ENCODE measurements at places on chromosomes 1 and 21. TPM values are rescaled to one million over a fixed set of nuclear protein-coding genes. Genes with fewer than 3 reads are reported as not detected.

Gene PCAT6
- 0.51 TPM for total RNA-seq

Gene CSF1
- total RNA-seq, result 29.0 TPM

Gene HMCN1
- total RNA-seq, result 12.3 TPM

Gene FHAD1
- 0.66 TPM for total RNA-seq

Gene CHTOP
- 34.0 TPM for total RNA-seq

Gene SLAMF9
- total RNA-seq, result not detected

Gene OLFML3
- total RNA-seq, result 68.0 TPM

Gene COL8A2
- total RNA-seq, result 18.5 TPM

Gene NUP210L
- 0.17 TPM for total RNA-seq

Gene NPHS2
- not detected for total RNA-seq

Gene LORICRIN
- total RNA-seq, result not detected

Gene OR2T11
- total RNA-seq, result not detected

- no peaks in the 10 kb centered on the region for H3K27me3 ChIP-seq
- peak overlapping the region; percentile 36 for H3K27ac ChIP-seq
- peak; percentile 96 for DNase-seq
- H3K4me1 ChIP-seq, result no peaks in the 10 kb centered on the region
- H3K4me3 ChIP-seq, result no peak overlapping the region
- H3K36me3 ChIP-seq, result no peaks in the 10 kb centered on the region
Observed at GRCh38 chr1:78303620-78304019, 187.2 kb upstream of the PTGFR start.

GRCh38 chr1:237864338-237865244 lies 26.1 kb downstream of the ZP4 start:
- no peak overlapping the region for H3K27ac ChIP-seq
- no peak overlapping the region for H3K4me3 ChIP-seq
- no peaks in the 10 kb centered on the region for H3K36me3 ChIP-seq
- no peaks in the 10 kb centered on the region for H3K27me3 ChIP-seq
- DNase-seq, result peak; percentile 25
- no peaks in the 10 kb centered on the region for H3K4me1 ChIP-seq

DNA sequence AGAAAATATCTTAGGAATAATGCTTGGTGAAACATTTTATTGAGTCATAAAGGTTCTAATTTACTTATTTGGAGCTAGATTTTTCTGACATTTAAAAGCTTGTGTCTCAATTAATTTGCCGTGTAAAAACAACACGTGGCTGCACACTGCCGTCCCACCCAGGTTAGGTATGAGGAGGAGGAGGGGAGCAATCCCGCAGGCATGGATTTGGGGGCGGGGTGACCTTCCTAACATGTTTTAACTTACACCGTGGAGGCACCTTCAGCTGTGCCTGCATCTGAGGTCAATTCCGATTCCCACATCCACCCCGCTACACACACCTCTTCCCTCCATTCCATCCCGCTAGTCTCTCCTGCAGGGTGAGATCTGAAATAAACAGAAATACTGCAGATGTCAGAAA lies 28.5 kb upstream of the UMODL1 start:
- H3K4me3 ChIP-seq, result no peak overlapping the region
- H3K4me1 ChIP-seq, result peaks cover 34% of the 10 kb centered on the region
- H3K27me3 ChIP-seq, result no peaks in the 10 kb centered on the region
- no peak for DNase-seq

- H3K36me3 ChIP-seq, result no peaks in the 10 kb centered on the region
- no peaks in the 10 kb centered on the region for H3K4me1 ChIP-seq
- no peaks in the 10 kb centered on the region for H3K27me3 ChIP-seq
- no peak overlapping the region for H3K4me3 ChIP-seq
Observed at GRCh38 chr1:30188329-30188728, 535.1 kb downstream of the MATN1 start.

DNA sequence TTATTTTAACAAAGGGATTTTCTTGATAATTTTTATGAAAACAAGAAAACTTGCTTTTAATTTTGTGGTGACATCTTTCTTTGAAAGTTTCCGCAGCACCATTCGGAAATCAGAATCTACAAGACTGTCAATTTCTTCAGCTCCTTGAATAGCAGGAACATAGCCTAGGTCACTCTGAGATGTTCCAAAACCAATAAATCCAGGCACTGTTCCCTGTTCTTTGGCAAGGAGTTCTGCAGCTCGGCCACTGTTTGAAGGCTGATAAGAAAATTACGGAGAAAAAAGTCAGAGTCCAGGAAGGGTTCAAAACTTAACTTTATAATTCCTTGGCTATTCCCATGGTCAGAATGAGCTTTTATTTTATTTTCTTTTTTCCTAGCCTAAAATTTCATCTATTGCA lies 6.0 kb downstream of the LTN1 start:
- DNase-seq, result no peak
- H3K4me3 ChIP-seq, result no peak overlapping the region
- H3K4me1 ChIP-seq, result no peaks in the 10 kb centered on the region
- H3K27me3 ChIP-seq, result no peaks in the 10 kb centered on the region

DNA sequence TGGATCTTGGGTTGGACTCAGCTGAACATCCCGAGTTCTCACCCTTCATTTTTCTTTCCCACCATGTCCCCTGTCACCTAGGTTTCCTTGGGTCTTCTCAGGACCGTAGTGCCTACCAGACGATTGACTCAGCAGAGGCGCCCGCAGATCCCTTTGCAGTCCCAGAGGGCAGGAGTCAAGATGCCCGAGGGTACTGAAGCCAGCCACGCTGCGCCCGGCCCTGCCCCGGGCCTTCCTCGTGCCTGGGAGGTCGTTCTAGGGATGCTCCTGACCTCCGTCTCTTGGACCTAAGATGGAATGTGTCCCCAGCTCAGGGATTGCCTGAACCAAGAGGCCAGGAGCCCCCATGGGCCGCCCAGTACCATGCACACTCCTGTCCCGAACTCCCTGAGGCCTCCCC lies 12.0 kb upstream of the C1orf167 start:
- peaks cover 5% of the 10 kb centered on the region for H3K36me3 ChIP-seq
- H3K4me3 ChIP-seq, result no peak overlapping the region
- no peak for DNase-seq
- H3K4me1 ChIP-seq, result no peaks in the 10 kb centered on the region
- H3K27ac ChIP-seq, result no peak overlapping the region
- no peaks in the 10 kb centered on the region for H3K27me3 ChIP-seq

GRCh38 chr21:34881839-34882371 lies 167.2 kb downstream of the RUNX1 start:
- no peaks in the 10 kb centered on the region for H3K27me3 ChIP-seq
- H3K36me3 ChIP-seq, result peaks cover 12% of the 10 kb centered on the region
- H3K27ac ChIP-seq, result peak overlapping the region; percentile 92
- H3K4me3 ChIP-seq, result peak overlapping the region; percentile 100

DNA sequence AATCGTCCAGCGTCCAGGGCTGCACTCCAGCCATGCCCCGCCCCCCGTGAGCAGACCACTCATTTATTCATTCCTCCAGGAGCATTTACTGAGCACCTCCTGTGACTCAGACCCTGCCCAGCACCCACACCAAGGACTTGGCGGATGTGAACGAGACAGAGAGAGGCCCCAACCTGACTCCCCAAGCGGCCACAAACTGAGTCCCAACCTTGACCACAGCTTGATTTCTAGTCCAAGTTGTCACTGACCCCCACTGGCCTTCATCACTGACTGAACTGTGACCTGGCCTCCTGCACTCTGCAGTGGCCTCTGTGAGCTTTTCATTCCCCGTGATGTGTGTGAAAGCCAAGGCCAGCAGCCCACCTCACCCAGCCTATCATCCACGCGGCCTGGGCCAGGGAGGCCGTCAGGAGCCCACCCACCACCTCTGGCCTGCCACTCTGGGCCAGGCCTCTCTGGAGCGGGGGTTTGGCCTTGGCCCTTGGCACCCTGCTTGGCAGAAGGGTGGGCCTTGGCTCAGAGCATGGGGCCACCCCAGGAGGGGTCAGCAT lies 19.3 kb upstream of the RUNX3 start:
- H3K27me3 ChIP-seq, result peaks cover 1% of the 10 kb centered on the region
- H3K4me3 ChIP-seq, result no peak overlapping the region
- no peaks in the 10 kb centered on the region for H3K36me3 ChIP-seq
- DNase-seq, result peak; percentile 33
- H3K4me1 ChIP-seq, result no peaks in the 10 kb centered on the region

DNA sequence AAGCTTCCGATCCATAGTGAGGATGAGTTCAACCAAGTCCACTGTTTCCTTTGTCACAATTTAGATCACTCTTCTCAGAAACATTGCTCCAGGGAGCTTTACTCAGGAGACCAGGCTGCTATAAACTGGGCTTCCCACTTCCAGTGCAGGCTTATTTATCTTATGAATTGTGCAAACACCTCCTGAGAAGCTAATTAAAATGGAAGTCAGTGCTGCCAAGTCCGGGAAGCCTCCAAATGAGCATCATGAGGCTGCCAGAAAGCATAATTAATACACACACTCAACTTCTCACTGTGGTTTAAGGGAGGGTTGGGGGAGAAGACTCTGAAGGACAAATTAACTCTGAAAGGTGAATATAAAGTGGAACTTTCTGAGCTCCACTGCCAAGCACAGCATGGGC lies 145.0 kb upstream of the SGIP1 start:
- no peaks in the 10 kb centered on the region for H3K4me1 ChIP-seq
- no peak for DNase-seq
- no peaks in the 10 kb centered on the region for H3K27me3 ChIP-seq

- H3K27ac ChIP-seq, result no peak overlapping the region
- no peaks in the 10 kb centered on the region for H3K4me1 ChIP-seq
- no peaks in the 10 kb centered on the region for H3K36me3 ChIP-seq
- no peak overlapping the region for H3K4me3 ChIP-seq
Observed at GRCh38 chr21:45845770-45846090, 135.8 kb upstream of the COL6A1 start.

DNA sequence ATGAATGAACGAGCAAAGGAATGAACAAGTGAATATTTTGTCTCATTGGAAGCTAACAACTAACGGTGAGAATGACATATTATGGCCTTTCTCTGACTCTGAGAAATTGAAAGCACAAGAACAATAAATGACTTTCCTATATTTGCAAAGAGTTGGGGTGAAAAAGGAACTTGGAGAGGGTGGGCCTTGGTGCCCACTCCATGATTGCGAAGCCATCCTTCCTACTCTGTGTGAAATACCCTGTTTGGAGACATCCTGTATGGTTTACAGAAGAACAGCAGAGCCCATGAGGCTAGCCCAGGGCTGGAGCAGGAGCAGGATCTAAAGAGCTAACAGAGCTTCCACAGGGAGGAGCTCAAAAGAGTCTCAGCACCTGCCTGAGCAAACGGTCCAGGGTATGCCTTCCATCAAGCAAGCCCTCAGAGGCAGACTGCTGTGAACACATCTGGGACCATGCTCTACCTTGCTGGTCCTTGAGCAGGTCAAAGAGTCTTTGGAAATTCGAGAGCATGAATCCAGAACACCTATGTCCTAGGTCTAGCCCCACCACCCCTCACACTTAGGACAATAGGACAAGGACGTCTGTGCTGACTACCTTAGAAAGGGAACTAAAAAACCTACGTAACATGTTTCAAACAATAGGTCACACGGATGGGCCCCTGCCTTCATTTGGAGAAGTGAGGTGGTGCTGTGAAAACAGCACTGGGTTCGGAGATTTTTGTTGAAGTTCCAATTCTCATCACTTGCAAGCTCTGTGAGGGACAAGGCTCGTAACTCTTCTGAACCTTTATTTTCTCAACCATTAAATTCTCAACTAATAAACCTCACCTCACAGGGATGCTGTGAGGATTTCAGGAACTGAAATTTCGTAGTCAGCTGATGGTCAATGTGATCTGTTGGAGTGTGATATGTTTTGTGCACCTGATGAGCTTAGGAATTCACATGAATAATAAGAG lies 377.4 kb downstream of the RRAGC start:
- no peak overlapping the region for H3K27ac ChIP-seq
- H3K27me3 ChIP-seq, result no peaks in the 10 kb centered on the region
- no peak overlapping the region for H3K4me3 ChIP-seq
- H3K4me1 ChIP-seq, result no peaks in the 10 kb centered on the region
- DNase-seq, result no peak
- H3K36me3 ChIP-seq, result no peaks in the 10 kb centered on the region

GRCh38 chr1:98707556-98707955 lies 46.0 kb downstream of the SNX7 start:
- DNase-seq, result no peak
- no peaks in the 10 kb centered on the region for H3K36me3 ChIP-seq
- no peak overlapping the region for H3K4me3 ChIP-seq
- no peaks in the 10 kb centered on the region for H3K4me1 ChIP-seq
- H3K27me3 ChIP-seq, result no peaks in the 10 kb centered on the region

DNA sequence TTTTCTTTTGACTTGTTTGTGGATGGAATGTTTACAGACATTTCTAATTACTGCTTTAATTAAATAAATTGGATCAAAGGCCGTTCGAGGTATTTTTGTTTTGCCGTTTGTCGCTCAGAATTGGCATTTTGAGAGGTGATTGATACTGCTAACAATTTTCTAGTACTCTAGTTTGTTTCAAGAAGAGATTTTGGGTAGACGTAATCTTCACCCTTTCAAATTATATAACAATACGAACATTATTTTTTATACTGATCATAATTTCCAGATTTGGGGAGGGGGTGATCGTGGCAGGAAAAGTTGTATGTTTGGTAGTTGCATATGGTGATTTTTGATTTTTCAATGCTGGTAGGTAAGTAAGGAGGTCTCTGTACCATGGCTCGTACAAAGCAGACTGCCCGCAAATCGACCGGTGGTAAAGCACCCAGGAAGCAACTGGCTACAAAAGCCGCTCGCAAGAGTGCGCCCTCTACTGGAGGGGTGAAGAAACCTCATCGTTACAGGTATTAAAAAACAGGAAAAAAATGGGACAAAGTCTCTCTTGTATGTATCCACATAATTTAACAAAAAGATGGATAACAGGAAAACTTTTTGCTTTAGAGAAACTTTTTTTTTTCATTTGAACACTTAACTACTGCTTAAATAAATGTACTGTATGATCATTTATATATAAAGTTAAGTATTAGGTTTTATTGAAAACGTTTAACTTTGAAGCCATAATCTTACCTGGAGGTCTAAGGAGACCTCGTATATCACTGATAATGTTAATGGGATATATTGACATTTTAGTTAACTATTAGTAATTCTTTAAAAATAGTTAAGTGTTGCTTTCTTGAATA lies 1.7 kb downstream of the H3-3A start:
- no peaks in the 10 kb centered on the region for H3K27me3 ChIP-seq
- H3K27ac ChIP-seq, result peak overlapping the region; percentile 94
- H3K4me1 ChIP-seq, result no peaks in the 10 kb centered on the region
- peaks cover 3% of the 10 kb centered on the region for H3K36me3 ChIP-seq
- peak; percentile 22 for DNase-seq
- H3K4me3 ChIP-seq, result peak overlapping the region; percentile 97

DNA sequence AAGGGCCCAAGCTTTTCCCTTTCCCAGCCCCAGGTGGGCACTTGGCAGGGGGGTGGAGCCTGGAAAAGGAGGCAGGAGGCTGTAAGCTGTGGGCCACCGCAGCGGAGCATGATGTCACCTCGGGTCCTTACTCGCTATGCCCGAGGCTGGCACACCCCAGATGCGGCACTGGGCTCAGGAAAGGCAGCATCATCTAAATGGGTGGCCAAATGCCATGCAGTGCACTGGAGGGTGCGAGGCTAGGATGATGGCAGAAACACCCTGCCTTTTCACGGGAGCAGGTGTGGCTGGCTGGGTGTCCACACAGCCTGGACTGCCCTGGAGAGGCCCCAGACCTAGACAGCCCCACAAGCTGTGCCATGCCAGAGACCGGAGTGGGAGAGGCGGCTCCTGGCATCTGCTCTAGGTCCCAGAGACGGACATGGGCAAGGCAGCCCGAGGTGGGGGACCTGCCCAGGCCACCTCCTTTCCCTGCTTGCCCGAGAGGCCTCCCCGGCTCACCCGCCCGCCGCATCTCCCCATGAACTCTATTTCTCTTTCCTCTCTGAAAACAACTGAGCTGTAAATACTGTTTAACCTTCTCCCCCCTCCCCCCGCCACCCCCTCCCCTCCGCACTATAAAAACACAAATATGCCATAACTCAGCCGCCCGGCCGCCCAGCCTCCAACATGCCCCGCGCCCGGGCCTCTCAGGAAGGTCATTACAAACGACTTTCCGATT lies 124.7 kb downstream of the CASZ1 start:
- H3K27me3 ChIP-seq, result no peaks in the 10 kb centered on the region
- no peaks in the 10 kb centered on the region for H3K4me1 ChIP-seq
- H3K4me3 ChIP-seq, result no peak overlapping the region
- DNase-seq, result no peak
- no peaks in the 10 kb centered on the region for H3K36me3 ChIP-seq
